Right cardiac atrium (tissue), 5 donors: ENCODE measurements at places on chromosomes 3 and 15. TPM values are rescaled to one million over a fixed set of nuclear protein-coding genes. Genes with fewer than 3 reads are reported as not detected.

Gene FILIP1L
- total RNA-seq, result 53.6 TPM

Gene OIP5
- total RNA-seq, result not detected

Gene PCLAF
- not detected for total RNA-seq

Gene ROPN1
- 0.79 TPM for total RNA-seq

Gene MED12L
- total RNA-seq, result 0.71 TPM

- DNase-seq, result no peak
These were observed 499.4 kb downstream of the GBE1 start for GRCh38 chr3:81261996-81262395.

GRCh38 chr3:64030741-64031140 lies 7.4 kb upstream of the PSMD6 start:
- peak; percentile 71 for DNase-seq

DNA sequence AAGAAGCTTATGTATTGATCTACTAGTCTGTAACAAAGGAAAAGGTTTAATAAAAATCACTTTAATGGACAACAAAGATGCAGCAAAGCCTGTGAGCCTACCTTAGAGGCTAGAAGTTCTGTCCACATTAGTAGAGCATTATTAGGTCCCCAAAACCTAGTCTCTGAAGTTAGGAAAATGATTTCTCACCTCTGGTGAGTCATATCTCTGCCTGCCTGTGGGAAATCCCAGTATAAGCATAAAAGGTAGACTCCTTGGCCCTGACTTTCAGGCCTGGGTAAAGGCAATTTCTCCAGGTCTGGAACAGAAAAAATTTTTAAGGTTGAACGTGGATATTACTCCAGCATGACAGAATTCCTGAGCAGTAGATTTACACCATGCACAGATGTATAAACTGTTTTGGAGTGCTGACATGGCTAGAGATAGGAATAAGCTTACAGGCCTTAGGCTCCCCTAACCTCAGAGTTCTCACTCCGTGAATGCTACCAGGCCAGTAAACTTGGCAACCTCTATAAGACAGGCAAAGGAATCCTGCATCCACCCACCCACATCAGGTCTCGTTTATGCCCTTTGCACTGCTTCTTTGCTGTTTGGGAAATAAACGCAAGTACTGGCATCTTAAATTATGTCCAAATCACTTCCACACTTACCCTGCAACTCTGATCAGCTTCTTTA lies 104.1 kb downstream of the SERPINI1 start:
- no peak for DNase-seq

DNA sequence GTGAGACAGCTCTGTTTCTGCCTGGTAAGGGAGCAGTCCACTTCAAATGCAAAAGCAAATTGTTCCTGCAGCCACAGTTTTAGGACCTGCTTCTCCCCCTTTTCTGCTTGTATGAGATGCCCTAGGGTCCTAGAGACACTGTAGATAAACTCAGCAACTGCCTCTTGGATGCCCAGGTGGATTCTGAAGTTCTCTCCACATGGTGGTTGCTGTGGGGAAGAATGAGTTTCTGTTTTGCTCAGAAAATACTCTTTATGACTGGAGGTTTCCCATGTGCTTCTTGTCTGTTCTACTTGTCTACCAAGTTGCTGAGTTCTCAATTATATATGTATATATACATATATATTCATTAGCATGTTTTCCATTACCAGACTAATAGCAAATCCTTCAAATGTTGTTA lies 5.6 kb upstream of the ZNF80 start:
- DNase-seq, result no peak

GRCh38 chr3:35864871-35865270 lies 225.5 kb downstream of the ARPP21 start:
- no peak for DNase-seq

DNA sequence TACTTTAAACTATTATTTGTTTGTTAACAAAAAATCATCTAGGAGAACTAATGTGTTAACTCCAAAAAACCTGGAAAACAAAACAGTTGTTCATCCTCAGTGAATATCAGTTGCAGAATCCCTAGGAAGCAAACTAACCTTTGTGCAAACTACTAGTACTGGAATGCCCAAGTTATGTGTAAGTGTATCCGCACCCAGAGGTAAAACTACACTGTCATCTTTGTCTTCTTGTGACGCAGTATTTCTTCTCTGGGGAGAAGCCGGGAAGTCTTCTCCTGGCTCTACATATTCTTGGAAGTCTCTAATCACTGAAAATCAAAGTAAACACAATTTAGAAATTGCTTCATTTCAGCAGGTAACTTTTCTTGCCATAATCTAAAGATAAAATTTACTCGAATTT lies 29.8 kb downstream of the DYNC1LI1 start:
- DNase-seq, result no peak

GRCh38 chr15:71373917-71374316 lies 258.6 kb downstream of the THSD4 start:
- DNase-seq, result no peak

DNA sequence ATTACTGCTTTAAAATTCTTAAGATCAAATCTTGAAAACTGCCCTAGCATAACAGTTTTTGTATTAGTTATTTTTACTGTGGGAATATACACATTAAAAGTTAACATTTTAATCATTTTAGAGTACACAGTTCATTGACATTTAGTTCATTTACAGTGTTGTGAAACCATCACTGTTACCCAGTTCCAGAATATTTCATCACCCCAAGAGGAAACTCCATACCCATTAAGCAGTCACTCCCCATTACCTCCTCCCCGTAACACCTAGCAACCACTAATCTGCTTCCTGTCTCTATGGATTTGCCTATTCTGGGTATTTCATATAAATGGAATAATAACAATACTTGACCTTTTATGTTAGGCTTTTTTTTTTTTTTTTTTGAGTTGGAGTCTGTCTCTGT lies 164.1 kb upstream of the LRRFIP2 start:
- DNase-seq, result no peak

- DNase-seq, result peak; percentile 78
These were observed 80.8 kb downstream of the SMAD3 start for GRCh38 chr15:67146234-67146633.

GRCh38 chr3:16186086-16186485 lies 11.6 kb downstream of the GALNT15 start:
- no peak for DNase-seq

DNA sequence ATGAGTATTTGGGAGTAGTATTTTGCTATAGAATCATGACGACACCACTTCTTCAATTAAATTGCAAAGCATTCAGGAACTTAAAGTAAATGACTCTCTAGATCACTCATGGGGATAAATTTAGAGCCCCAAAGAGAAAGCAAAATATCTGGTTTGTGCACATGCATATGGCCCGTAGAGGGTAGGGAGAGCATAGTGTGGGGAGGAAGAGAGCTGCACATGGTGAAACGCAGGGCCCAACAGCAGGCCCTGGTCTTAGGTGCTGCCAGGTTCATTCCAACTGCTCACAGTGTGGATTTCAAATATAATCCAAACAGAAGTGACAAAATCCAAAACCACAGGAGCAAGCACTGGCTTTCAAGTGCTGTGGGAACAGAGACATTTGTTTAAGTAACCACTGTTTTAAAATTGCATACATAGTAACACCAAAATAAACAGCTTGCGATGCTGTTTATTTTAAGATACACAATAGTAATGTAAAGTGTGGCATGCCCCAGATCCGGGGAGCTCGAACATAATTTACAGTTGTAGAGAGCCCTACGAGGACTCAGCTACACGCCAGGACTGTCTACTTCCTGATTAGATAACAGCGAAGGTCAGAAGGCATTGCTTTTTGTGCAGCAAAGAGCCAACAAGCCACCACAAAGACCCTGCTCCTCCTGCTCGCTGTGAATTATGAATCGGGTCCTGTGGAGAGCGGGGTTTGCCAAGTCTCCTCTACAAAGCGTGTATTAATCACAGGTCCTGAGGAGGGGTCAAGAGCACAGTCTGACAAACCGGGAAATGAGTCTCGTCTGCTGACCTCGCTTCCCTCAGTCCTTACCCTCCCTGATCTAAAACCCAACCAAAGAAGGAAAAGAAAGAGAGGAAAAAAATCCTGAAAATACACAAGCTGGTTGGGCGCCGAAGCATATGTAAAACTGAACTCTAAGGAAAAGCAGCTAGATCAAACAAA lies 80.6 kb downstream of the MEIS2 start:
- no peak for DNase-seq

GRCh38 chr3:102092617-102093466 lies 243.5 kb downstream of the NFKBIZ start:
- DNase-seq, result no peak

GRCh38 chr3:162517110-162517509 lies 1020.5 kb downstream of the OTOL1 start:
- DNase-seq, result no peak
